Brain pericyte (primary cell): ENCODE measurements at places on chromosomes 3 and 15.

DNA sequence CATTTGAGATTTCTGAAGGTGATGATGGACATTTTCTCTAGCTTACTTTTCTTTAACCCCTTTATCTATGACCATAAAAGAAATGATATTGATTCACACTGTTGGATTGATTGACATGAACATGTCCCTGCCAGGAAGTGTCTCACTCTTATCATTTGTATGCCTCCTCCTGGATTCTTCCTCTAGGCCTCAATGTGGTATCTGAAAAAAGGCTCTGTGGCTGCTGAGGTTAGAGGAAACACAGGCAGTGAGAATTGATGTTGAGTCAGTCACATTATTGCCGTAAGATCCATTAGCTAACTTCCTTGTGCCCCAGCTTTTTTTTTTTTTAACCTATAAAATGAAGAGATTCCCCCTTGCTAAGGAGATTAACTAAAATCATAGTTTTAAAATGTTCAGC, 8.0 kb upstream of the THRB start:
- no peak for DNase-seq

DNA sequence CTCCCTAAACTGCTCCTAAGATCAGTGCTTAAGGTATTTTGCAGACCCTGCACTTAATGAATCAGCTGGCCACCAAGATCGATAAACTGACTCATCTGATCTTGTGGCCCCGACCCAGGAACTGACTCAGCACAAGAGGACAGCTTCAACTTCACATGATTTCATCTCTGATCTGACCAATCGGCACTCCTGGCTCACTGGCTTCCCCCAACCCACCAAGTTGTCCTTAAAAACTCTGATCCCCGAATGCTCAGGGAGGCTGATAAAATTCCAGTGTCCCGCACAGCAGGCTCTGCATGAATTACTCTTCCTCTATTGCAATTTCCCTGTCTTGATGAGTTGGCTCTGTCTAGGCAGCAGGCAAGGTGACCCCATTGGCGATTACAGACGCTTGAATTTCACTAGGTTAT, 13.5 kb downstream of the HTR3E start:
- no peak for DNase-seq

DNA sequence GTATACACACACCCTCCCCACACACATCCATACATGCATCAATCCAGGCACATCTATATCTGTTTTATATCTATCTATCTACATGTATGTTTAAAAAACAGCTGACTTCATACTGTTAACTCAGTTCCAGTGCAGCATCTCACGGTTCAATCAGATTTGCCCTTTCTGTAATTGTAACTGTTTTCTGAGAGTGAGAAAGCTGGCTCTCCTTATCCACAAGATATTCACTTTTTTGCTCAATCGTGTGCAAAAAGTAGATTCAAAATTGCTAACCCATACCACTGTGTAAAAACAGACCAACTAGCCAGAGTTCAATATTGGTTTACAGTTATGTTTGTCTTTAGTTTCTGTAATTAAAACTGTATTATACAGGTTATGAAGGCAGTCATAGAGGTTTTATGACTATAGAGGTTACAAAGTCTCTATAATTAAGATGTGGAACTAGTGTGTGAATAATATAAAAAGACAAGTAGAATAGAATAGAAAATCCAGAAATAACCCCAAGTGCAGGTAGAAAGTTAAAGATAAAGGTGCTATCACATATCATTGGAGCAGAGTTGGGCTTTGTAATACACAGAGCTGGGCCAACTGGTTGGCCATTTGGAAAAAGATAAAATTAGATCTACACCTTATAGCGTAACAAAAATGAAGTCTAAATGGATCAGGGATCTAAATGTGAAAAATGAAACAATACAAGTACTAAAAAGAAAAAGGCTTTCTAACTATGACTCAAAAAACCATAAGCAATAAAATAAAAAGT, 20.1 kb upstream of the MCF2L2 start:
- no peak for DNase-seq

GRCh38 chr3:127493924-127494646, 96.4 kb downstream of the TPRA1 start:
- DNase-seq: no peak

DNA sequence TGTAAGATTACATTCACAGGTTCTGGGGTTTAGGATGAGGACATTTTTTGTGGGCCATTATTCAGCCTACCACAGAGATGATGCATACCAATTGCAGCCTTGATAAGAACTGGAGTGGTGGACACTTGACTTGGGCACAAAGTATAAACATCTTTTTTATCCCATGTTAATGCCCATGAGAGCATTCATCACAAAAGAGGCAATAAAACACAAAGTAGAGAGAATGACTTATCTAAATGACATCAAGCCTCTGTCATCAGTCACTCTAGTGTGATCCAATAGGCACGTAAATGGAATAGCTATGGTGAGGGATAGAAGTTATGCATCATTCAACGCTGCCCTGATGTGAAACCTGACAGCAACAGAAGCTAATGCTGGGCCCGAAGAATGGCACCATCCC, 25.8 kb downstream of the VEPH1 start:
- DNase-seq: no peak

- no peak for DNase-seq
Measured at GRCh38 chr3:30608598-30608947, 2.2 kb downstream of the TGFBR2 start.

DNA sequence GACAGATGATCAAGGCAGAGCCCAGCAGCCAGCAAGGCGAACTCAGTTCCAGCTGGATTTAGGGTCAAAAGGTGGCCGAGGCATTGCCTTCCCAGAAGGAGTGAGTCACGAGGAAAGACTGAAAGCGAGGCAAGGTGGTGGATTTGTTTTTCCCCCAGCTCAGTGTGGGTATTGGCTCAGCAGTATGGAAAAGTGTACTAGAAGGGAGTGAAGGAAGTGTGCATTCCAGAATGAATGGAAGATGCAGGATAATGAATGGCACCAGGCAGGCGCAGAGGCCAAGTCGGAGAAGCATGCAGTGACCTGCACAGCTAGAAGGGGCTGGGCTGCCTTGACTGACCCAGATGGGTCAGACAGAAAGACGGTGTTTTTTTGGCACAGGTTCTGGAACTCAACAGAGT, 46.3 kb downstream of the FOXP1 start:
- peak; percentile 53 for DNase-seq

GRCh38 chr3:168081856-168082255, 13.9 kb downstream of the GOLIM4 start:
- no peak for DNase-seq

GRCh38 chr3:50001511-50001910, 61.6 kb downstream of the RBM6 start:
- no peak for DNase-seq

DNA sequence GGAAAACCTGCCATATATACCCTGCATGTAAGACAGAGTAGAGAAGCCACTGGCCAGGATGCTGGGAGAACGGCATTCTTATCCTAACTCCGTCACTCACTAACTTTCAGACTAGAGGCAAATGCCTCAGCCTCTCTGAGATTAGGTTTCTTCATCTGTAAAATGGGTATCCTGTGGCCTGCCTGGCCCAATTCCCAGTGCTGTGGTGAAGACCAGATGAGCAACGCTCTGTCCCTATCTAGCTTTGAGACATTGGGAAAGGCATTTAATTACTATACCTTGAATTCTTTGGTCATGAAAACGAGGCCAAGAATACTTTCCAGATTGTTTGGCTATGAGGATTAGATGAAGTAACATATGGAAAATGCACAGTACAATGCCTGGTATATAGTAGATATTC, 35.9 kb downstream of the CEMIP start:
- DNase-seq: no peak

- no peak for DNase-seq
Measured at GRCh38 chr3:160837394-160837980, 81.5 kb downstream of the PPM1L start.

GRCh38 chr3:67640023-67640660, 14.3 kb downstream of the SUCLG2 start:
- no peak for DNase-seq

- no peak for DNase-seq
Measured at GRCh38 chr15:52351206-52351908, 55.8 kb upstream of the MYO5C start.

- peak; percentile 27 for DNase-seq
Measured at GRCh38 chr3:48832684-48833083, 15.0 kb downstream of the PRKAR2A start.

DNA sequence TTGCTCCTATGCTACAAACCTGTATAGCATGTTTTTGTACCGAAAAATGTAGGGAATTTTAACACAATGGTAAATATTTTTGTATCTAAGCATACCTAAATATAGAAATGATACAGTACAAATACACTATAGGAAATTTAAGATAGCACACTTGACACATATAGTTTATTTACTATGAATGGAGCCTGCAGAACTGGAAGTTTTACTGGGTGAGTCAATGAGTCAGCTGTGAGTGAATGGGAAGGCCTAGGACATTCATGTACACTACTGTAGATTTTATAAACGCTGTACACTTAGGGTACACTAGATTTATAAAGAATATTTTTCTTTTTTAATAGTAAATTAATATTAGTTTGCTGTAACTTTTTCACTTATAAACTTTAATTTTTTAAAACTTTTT, 707.7 kb upstream of the EPHA6 start:
- no peak for DNase-seq

DNA sequence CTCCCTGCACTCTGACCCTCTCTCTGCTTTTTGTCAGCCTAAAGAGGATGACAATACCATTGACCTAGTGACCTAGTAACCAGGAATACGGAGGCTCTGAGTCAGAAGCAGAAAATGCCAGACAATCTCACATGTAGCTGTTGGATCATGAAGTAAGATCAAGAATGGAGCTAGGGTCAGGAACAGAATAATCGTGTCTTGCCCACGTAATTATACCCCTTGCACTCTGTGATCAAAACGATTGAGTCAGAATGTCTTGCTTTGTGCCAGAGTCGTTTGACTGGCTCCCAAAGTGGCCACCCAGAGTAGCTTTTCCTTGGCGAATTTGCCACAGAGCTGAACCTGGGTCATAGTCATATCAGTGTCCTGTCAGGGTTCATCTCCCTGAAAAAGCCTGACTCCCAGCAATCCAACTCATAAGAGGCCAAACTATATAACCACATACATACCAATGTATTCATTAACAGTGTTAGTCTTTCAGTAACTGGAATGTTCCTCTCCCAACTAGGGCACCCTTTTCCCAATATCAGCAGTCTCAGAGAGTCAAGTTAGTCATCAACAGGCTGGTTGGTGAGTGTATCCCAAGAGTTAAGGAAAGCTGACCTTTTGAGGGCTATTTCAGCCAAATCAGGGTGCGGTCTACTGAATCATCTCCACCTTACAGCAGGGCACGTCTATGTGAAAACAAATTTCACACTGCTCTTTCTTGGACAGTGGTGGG, 5.0 kb upstream of the CDV3 start:
- no peak for DNase-seq

DNA sequence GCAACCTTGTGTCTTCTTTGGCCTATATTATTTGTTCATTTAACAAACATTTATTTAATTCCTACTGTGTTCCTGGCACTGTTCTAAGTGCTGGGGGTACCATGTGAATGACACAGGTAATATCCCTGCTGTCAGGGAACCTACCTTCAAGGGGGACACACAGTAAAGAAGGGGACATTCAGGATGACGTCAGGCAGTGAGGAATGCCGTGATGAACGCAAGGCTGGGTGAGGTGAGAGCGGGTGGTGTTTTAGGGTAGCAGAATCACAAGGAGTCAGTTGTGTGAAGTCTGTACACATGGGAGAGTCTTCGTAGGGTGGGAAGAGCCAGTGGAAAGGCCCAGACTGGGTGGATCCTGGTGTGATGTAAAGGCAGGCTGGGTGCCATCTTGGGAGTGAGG, 1.7 kb upstream of the FAM107A start:
- no peak for DNase-seq

- DNase-seq: no peak
Measured at GRCh38 chr3:17983106-17983505, 240.7 kb upstream of the TBC1D5 start.

GRCh38 chr15:83044156-83044555, 22.9 kb downstream of the BTBD1 start:
- no peak for DNase-seq

- DNase-seq: no peak
Measured at GRCh38 chr3:185721970-185722369, 102.9 kb downstream of the IGF2BP2 start.

- DNase-seq: no peak
Measured at GRCh38 chr15:80945605-80946004, 44.0 kb downstream of the MESD start.

DNA sequence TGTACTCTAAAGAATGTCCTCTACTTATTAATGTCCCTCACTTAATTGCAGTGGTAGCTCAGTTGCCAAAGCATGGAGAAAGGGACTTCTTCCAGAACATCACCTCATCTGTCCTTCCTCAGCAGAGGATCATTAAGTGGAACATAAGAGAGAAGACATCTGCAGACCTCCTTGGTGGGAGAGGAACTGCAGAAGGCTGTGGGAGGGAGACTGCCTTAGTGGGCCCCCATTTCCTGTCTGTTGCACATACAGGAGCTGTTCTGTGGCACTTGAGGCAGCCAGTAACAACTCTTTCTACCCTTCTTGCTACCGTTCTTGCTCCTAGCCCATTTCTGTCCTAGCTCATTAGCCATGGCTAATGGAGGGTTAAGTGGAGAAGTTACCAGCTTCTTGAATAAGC, 33.6 kb downstream of the HPS3 start:
- no peak for DNase-seq

- DNase-seq: no peak
Measured at GRCh38 chr3:4688411-4688810, 195.3 kb downstream of the ITPR1 start.

DNA sequence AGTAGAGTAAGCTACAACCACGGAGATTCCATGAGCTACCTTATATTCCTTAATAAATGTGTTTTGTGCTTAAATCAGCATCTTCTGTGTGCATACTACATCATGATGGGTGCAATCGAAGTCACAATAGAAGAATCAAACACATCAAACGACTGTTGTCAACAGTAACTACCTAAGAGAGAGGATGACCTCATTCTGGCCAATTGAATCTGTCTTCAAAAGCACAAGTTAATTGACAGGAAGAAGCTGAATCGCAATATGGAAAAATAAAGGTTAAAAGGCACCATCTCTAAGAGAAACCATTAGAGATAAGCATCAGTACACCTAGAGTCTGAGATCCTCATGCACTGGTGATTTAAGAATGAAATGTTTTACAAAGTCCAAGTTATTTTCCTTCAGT, 39.0 kb downstream of the CD200R1L start:
- DNase-seq: no peak

DNA sequence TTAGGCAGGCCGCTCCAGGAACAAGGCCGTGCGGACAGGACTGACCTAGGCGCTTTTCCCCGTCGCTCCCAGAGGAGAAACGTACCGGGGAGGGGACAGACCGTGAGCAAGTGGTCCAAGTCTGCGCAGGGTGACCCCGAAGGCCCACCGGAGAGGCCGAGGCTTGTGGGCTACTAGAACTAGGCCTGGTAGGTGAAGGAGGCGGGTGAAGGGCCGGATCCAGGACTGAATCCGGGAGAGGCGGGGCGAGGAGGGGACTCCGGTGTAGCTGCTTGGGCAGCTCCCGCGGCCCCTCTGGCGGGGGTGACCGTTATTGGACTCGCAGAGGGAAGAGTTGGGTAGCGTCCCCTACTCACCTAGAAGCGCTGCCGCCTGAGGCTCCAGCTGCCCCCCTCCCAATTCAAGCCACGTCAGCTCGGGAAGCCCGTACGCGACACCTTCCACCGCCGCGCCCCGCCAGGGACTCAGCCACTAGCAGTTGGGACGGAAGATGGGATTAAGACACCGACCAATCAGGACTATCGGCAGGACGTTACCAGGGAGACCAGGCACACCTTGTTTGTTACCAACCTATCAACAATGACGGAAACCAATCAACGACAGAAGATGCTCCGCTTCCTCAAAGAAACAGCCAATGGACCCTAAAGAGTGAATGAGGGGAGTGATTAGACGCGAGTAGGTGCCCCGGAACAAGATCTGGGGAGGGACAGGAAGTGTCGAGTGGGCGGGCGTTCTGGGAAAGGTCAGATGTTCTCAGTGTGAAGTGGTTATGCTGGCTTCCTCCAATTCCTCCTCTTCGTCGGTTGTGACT, at the start of gene GOLGB1:
GOLGB1 (minus strand) TSS at position 466 of the 811 bp plus-strand sequence. CDS start 18,770 bp downstream, outside the sequence.
- DNase-seq: peak; percentile 98
